AG04450 (cell line): ENCODE measurements at places on chromosomes 16 and 17. TPM values are rescaled to one million over a fixed set of nuclear protein-coding genes. Genes with fewer than 3 reads are reported as not detected.

Gene ACSM2A
- not detected in 2 replicates for polyA plus RNA-seq

DNA sequence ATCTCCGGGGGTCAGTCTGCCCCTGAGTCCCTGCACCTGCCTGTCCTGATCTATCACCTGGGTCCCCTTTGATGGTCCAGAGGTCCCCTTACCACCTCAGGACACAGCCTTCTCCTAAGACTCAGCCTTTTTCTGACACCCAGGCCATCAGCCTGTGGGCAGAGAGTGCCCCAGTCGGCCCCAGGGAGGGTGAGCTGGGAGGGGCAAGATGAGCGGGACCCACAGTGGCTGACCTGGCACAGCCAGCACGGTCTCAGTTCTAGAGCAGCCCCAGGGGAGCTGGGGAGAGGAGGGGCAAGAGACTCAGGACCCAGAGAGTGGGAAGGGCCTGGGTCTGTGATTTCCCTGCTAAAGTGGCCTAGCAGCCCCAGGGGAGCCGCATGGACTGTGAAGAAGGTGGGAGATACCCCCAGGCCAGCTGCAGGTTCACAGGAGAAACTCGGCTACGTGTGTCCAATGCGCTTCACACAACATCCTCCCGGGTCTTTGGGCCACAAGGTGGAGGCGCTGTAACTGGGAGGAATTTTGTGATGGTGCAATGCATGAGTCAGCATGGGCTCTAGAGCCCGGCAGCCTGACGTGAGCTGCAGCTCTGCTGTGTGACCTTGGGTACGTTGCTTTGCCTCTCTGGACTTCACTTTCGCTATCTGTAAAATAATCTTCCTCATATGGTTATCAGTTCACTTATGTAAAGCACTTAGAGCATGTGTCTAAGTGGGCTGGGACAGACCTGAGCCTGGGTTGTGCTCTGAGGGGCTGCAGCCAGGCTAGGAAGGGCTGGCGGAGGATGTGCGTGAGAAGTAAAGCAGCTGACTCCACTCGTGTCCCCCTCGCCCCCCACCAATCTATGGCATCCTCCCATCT lies 67.2 kb upstream of the LHX1 start:
- DNase-seq: no peak

GRCh38 chr17:46208997-46209396 lies 15.8 kb upstream of the KANSL1 start:
- DNase-seq: no peak

- no peak for DNase-seq
Observed at GRCh38 chr17:69230939-69231338, 2.3 kb upstream of the ABCA10 start.

DNA sequence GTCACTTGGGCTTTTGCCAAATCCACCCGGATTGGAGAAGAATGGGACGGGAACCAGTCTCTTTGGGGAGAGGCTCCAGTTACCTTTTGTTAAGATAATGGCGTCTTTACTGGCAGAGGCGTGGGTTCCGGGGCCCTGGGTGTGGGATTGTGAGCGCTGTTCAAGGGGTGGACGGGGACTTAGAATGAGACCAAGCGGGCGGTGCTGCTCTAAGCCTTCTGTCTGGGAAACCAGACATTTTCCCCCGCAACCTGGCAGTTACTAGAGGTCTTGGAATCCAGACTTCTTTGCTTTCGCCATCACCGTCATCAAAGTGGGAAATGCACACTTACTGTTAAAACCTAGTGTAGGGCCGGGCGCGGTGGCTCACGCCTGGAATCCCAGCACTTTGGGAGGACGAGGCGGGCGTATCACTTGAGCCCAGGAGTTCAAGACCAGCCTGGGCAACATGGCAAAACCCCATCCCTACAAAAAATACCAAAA lies 706 bp downstream of the TEN1 start:
- DNase-seq: peak; percentile 18

DNA sequence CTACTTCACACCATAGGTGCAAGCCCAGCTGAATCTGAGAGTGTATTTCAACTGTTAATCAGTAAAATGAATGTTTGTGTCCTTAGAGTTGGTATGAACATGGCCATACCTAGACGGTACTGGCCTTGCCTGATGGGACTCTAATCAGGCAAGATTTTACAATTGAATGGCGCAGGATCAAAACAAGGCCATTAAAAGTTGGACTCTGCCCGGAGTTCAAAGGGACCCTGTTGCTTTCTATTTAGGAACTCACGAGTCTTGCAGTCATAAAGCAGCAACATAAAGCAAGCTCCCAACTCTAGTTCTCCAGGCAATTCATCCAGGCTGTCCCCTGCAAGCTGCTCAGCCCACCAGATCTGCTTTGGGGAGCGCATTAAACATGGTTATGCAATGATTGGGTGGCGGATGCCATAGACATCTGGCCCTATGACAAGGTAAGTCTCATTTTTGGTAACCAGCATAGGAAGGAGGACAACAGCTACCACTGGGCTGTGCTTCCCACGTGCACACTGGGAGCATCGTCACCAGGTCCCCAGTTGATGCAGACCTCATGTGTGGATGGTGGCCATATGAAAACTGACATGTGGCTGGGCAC lies 8.8 kb downstream of the TMEM186 start:
- DNase-seq: no peak

DNA sequence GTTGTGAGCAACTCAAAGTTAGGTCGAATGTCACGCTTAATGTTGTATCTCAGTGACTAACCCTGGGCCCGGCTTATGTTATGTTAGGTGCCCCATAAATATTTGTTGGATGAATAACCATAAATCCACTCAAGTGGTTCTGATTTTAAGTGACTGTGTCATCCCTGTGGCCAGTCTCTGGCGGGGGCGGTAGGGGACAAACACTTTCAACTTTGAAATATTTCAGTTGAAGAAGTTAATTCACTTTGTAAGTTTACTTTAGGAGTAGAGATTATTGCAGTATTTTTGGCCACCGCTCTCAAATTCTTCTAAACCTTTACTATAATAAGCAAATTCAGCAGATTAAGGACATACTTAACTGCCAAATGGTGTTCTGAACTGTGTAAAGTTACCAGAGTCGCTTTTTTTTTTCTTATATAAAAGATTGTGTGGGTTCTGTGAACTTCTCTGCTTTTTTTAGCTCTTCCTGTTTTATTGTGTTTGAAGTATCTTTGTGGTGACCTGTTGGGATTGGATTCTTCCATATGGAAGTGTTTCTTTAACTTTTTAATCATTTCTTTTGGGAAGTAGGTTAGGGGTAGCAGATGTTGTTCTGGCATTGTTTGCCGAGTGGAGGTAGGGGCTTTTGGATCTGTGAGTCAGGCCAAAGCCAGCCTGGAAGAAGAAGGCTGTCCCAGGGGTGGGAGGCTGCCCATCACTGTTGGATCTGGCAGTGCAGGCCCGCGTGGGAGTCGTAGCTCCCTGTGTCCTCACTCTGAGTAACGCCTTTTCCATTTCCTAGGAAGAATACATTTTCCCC lies 61.4 kb upstream of the TBX2 start:
- no peak for DNase-seq

GRCh38 chr16:6035161-6035560 lies 937.6 kb upstream of the EEF2KMT start:
- no peak for DNase-seq

DNA sequence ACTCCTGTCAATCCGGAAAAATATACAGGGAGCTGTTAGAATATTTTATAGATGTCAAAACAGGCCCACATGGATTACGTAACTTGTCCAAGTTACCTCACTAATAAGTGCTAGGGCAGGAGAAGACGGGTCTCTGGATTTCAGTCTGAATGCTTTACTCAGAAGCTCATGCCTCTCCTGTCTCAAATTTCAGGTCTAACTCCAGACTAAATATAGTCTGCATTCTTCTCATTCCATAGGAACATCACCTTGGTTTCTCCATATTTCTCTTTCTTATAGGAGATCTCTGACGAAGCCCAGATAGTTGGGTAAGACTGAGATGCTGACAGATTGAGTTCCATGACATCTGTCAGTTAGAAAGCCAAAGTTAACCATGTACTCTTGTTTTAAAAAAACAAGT lies 174.2 kb downstream of the STX8 start:
- DNase-seq: peak; percentile 39

- DNase-seq: peak; percentile 36
Observed at GRCh38 chr16:14186007-14186794, 115.1 kb downstream of the MRTFB start.

DNA sequence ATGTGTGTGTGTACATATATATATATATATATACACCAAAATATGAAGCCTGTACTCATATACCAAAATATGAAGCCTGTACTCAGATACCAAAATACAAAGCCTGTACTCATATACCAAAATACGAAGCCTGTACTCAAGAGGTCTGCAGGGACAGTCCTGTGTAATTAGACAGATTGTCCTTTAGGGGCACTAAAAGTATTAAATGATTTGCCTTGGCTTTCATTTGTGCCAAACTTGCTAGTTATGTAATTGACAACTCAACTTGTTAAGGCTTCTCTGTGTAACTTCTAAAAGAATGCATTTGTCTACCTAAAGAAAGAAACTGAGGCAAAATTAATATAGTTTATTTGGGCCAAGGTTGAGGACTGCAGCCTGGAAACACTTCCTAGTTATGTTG lies 30.8 kb upstream of the DHX40 start:
- DNase-seq: no peak
